CD8-positive, alpha-beta T cell (primary cell): ENCODE measurements at places on chromosomes 12 and 14. TPM values are rescaled to one million over a fixed set of nuclear protein-coding genes. Genes with fewer than 3 reads are reported as not detected.

B4GALNT1 gene
- not detected for total RNA-seq

- DNase-seq, result no peak
Observed at GRCh38 chr12:7695566-7696197, at the start of gene GDF3. Gene GDF3 (minus strand): TSS chr12:7695775. CDS start chr12:7695728, 47 bp downstream.

DNA sequence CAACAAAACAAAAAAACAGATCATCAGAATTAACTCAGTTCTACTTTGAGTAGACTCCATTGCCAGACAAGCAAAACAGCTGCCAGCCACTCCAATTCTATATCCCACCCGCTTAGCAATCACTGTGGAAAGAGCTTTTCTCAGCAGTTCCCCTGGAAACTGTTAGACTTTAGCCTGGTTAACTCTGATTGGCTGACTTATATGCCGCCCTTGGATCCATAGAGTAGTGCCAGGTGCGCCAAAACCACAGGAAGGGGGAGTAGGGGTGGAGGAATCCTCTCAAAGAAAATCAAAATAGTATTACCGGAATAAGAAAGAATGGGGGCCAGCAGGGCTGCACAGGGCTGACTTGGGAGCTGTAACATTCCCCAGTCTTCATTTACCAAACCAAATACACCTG, 5.4 kb upstream of the EML5 start:
- no peak for DNase-seq

CPNE6 gene
- total RNA-seq, result not detected

CIDEB gene
- 11.8 TPM for total RNA-seq

DNA sequence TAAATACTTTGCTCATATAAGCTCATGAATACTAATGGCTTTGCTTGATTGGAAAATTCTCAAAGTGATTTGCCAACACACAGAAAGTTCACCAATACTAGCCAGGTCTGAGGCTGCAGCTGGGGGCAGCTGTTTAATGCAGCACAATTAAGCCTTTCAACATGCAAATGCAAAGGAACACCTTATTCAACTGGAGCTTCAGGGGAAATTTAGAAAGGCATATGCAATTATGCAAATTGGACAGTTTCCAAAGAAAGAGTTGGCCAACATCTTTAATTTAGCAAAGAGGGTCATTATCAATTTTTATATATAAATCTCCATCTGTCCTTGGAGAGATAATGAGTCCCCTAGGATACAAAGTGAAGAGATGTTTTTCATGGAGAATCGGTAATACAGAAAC, 40.2 kb upstream of the OTOGL start:
- no peak for DNase-seq

DNA sequence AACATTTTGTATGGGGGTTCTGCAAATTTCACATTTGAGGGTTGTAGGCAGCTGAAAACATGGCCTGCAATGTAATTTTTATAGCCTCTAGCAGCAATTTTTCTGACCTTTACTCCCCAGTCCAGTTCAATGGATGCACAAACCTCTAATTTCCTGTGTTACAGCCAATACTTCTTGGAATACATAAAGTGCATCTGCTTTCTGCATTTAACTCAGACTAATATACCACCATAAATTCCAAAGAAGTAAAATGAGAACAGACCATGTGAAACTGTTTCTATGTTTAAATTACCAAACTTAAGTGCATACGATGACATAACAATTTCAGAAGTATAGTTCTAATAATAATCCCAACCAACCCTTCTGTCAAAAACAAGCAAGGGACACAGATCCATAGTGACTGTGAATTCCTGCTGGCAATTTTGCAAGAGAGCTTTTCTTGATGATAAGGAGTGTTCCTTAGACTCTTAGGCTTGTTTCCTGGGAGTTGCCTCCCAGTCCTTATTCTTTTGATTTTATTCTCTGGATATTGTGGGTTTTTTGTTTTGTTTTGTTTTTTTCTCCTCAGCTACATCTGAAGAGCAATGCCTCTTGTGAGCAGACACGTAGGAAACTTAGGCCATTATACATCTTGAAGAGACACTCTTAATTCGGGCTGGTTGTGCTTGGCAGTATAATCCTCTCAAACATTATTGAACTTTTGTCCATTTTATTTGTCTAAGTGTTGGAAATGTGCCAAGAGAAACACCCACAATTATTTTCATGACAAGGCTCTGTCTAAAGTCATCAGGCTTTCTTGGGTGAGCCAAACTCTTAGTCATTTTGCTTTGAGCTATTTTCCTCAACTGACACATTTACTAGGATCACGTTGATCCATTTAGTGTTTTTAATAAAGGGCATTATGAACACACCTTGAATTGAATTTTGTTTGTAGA, 51.3 kb upstream of the RERGL start:
- no peak for DNase-seq

GRCh38 chr12:127936463-127936862, 330.5 kb upstream of the TMEM132C start:
- DNase-seq, result no peak

CCDC198 gene
- not detected for total RNA-seq

DNA sequence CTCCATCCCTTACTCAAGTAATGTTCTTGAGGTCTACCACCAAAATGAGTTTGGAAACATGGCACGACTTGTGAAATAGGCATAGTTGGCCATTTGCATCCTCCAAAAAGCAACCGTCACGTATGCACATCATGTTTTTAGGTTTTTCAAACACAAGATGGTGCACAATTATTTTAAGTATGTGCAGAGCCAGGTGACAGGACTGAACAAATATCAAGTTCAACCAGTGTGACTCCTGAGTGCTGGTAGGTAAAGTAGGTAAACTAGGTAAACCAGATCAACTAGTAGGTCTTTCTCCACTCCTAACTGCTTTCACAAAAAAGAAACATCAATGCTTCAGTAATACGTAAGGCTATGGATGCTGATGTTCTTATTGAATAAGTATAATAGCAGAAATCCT, 39.1 kb downstream of the FGD6 start:
- DNase-seq, result no peak

DNA sequence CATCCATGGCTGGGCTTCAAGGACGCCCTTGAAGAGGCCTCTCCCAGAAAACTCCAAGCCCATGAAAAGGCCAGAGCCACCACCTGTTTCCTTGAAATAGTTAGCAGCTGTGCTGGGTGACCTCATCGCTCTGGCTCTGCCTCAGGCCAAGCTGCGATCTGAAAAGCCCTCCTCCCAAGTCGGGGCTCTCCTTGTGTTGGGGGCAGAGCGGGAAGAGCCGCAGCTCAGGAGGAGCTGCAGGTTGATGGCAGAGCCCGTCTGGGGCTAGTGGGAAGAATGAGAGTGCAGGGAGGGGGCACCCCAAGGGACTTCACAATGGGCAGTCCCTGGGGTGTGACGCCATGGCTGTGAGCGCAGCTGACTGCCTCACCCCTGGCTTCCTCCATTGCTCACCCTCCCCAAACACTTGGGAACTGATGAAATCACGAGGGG, 50.0 kb upstream of the STON2 start:
- DNase-seq, result no peak

SLC38A4 gene
- total RNA-seq, result not detected

THAP2 gene
- total RNA-seq, result 23.7 TPM

DNA sequence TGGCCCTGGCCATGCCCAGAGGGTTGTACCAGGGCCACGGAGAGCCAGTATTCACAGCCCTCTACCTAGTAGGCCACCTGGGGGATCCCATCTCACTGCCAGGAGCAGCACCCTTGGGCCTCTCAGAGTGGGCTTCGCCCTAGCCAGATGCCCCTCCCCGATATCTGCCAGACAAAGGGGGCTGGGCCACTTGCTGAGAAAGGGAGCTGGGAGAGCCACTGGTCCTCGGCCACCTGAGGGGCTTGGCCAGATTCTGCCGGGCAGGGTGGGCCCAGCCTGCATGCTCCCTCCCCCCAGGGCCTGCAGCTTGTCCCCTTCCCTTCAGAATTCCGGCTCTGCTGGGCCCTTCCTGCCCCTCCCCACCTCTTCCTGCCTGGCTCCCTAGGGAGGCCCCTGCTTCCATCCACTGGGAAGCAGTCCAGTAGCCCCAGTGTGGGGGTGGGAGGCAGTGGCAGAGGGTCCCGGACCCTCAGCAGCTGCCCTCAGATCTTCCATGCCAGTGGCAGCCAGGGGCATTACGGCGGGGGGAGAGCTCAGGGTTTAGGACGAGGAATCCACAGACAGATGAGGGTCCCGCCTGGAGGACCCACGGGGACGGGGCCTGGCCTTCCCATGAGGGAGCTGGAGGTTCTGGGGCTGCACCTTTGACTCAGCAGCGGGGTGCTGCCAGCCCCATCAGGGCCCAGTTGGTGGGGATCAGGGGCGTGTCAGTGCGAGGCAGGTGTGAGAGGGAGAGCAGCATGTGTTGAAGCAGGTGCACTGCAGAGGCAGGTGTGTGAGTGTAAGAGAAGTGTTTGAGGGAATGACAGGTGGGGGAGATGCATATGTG, 2.4 kb downstream of the CRIP2 start:
- no peak for DNase-seq

ACOT6 gene
- total RNA-seq, result not detected

GRCh38 chr14:79424462-79424861, 786.8 kb downstream of the DIO2 start:
- DNase-seq, result no peak

DNA sequence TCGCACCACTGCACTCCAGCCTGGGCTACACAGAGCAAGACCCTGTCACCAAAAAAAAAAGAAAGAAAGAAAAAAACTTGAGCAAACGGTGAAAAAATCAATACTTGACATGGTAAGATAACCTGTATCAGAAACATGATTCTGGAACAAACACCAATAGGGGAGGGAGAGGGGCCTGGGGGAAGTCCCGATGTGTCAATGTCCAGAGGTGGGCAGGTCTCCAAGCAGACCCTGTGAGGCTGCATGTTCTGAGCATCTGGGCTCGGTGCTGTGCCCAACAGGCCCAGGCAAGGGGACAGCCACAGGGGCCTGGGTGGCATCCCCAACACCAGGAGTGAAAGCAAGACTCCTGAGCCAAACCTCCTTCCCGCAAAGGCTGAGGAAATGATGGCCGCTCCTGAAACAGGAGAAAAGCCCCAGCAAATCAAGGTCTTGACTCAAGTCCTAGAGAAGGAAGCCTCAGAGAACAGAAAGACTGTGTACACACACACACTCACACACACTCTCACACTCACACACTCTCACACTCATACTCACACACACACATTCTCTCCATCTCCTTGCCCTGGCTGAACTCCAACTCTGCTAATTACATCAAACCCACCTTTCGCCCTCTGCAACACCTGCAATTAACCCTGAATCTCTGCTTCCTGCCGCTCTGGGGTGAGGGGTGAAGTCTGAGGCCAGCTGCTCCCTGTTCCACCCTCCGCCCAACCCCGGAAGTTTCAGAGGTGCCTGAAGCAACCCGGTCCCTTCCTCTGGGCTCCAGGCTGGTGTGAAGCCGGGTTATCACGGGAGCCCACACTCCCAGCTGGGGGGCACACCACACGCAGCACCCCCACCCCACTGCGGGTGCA, 20.4 kb downstream of the CCDC88C start:
- no peak for DNase-seq

GRCh38 chr14:74938531-74939495, 15.8 kb upstream of the RPS6KL1 start:
- no peak for DNase-seq

- DNase-seq, result no peak
Observed at GRCh38 chr12:100189636-100190394, 10.8 kb upstream of the ACTR6 start.

GRCh38 chr14:76770521-76771436, 9.5 kb downstream of the VASH1 start:
- no peak for DNase-seq

UNC79 gene
- not detected for total RNA-seq

DNA sequence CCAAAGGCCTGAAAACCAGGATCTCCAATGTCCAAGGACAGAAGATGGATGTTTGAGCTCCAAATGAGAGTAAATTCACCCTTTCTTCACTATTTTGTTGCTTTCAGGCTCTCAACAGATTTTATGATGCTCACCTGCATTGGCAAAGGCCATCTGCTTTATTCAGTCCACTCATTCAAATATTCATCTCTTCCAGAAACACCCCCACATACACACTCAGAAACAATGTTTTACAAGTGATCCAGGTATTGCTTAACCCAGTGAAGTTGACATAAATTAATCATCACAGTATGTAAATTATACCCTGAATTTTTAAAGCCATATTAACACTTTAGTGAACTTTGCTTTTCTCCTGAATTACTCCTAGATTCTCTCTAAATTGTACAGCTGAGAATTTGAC, 63.3 kb downstream of the DUSP6 start:
- DNase-seq, result no peak

TEAD4 gene
- not detected for total RNA-seq

DNA sequence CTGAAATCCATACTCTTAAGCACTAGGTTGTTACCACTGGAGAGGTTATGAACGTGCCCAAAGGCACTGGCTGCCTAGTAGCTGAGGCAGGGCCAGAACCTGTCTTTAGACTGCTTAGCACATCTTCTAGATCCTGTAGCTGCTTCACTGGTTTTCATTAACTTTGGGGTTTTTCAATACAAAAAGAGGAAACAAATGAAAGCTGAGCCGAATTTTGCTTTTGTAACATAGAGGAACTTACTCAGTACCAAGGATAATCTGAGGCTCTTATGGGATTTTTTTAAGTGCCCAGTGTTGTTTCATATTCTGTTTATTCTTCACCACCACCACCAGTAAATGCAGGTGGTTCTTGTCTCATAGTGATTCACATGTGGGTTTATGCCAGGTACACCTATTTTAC, 396.1 kb downstream of the RAD51B start:
- DNase-seq, result no peak

DNA sequence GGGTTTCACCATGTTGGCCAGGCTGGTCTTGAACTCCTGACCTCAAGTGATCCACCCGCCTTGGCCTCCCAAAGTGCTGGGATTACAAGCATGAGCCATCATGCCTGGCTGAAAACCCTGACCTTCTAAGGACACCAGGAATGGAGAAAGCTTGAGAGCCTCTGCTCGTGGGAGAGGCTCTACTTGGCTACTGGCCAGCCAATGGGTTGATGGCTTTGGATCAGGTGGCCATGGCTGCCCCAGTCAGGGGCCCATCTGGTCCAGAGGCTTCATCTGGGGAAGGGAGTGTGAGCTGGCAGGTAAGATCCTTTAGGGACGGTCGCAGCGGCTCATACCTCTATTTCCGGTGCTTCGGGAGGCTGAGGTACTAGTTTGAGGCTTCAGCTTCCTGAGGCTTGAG, 42.5 kb upstream of the PPP1CC start:
- DNase-seq, result no peak

DNA sequence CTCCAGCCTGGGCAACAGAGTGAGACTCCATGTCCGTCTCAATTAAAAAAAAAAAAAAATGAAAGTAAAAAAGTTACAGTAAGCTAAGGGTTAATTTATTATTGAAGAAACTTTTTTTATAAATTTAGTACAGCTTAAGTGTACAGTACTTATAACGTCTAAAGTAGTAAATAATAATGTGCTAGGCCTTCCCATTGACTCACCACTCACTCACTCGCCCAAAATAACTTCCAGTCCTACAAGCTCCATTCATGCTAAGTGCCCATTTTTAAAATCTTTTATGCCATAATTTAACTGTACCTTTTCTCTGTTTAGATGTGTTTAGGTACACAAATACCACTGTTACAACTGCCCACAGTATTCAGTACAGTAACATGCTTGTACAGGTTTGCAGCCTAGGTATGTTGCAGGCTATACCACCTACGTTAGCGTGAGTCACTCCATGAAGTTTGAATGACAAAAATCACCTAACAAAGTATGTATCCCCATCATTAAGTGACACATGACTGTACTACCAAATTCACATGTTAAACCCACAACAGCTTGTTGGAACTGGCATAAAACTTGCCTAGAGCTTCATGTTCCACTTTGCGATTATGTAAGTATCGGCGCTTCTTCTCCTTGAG, 10.7 kb downstream of the KANSL2 start:
- DNase-seq, result no peak

ING4 gene
- total RNA-seq, result 14.1 TPM

SDR39U1 gene
- total RNA-seq, result 75.0 TPM

GRCh38 chr14:99874306-99874705, 81.1 kb downstream of the EML1 start:
- DNase-seq, result no peak
